Anterior cingulate cortex (tissue), 58 donors: ENCODE measurements at places on chromosomes 2 and 18.

DNA sequence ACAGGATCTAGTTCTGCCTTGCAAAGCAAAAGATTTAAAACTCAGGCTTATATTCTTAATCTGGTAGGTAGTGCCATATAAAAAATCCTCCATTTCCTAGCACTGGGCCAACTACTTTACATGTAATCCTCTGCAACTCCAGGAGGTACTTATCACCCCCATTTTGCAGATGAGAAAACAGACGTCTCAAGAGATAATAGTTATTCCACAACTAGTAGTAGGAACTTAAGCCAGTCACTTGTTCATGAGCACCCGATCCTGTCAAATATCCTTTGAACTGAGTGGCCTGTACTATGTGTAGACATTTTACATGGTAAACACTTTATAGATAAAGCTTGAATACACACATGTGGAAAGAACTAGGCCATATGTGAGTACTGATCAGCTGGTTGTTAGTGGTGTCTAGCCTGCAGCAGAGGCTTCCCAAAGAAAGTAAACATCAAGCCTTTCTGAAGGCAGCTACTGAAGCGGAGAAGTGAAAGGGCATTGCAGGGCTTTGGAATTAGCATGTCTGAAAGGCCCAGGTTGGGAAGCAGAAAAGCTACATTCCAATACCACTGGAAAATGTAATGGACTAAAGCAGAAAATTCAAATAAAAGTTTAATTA, 48.0 kb downstream of the NAB1 start:
- DNase-seq: no peak

DNA sequence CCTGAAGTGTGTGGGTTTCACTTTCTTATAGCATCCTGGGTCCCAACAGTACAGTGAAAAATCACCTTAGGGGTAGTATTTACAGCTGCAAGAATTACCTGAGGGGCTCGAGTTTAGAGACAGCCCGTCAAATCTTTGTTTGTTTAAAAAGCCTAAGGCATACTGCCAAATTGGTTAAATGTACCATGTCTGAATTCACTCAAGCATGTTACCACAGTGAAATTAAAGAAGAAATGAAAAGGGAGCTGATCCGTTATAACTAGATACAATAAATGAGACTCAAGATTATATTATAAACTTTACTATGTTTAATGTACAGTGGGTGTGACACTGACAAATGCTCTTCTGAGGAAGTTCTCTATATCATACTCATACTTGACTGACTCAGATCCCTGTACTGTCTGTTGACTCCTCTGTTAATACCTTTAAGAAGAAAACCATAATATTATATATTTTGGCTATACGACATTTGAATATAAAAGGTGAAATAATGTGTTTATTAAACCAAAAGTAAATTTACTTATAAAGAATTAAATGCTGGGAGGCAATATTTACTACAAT, 107.3 kb downstream of the TMEFF2 start:
- DNase-seq: no peak

DNA sequence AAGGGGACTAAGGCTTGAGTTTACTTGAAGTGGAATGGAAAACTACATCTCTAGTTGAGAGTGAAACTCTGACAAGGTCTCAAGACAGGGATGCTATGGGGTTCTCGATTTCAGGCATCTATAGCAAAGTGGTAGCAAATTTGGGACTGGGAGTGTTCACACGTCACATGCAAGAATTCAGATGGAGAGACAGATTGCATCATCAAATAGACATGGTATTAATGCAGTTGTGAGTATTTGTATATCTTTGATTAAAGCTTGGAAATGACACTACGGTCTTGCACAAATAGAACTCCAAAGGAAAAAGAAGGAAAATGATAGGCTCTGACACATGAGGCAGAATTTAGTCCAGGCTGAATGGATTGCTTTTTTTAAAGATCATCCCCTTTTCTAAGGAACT, 1061.6 kb upstream of the FANCL start:
- no peak for DNase-seq

DNA sequence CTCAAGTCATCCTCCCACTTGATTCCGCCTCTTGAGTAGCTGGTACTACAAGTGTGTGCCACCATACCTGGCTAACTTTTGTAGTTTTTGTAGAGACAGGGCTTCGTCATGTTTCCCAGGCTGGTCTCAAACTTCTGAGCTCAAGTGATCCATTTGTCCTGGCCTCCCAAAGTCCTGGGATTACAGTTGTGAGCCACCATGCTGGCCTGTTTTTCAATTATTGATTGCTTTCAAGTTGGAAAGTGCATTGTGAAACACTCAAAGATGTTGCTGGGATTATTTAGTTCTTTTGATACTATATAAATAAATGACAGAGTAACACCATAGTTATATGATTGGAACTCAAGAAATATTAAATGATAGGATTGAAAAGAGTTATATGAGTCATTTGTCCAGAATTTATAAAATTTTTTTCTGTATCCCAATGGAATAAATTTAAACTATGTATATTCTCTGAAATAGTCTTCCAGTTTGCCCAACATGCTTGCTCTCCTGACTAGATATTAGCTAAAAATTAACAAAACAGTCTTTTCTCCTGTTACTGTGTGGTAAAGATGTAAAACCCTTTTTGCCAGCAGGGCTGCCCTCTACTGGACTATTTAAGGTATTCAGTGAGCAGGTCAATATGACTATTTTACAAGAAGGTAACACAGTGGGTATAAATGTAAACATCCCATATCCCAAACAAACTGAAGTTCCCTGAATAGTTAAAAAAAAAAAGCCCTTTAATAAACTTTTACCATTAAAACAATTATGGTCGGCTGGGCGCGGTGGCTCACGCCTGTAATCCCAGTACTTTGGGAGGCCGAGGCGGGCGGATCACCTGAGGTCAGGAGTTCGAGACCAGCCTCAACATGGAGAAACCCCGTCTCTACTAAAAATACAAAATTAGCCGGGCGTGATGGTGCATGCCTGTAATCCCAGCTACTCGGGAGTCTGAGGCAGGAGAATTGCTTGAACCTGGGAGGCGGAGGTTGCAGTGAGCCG, 42.7 kb downstream of the ACSL3 start:
- no peak for DNase-seq

DNA sequence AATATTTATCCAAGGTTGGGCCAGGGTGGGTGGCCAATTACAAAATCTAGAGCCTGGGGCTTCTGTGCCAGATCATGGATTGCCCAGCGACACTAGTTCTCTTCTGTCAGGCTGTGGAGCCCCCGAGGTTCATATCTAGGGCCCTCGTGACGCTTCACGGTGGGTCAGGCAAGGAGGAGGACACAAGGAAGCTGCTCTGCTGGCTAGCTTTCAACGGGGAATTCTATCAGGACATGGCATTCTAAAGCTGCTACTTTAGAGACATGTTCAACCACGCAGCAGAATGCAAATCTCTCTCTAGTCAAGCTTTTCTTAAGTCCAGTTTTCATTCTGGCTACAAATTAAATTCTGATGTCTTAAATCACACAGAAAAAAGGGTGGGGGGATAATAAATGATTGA, 180.2 kb downstream of the THADA start:
- DNase-seq: no peak

GRCh38 chr2:30733876-30734520, 73.2 kb downstream of the CAPN13 start:
- DNase-seq: no peak

DNA sequence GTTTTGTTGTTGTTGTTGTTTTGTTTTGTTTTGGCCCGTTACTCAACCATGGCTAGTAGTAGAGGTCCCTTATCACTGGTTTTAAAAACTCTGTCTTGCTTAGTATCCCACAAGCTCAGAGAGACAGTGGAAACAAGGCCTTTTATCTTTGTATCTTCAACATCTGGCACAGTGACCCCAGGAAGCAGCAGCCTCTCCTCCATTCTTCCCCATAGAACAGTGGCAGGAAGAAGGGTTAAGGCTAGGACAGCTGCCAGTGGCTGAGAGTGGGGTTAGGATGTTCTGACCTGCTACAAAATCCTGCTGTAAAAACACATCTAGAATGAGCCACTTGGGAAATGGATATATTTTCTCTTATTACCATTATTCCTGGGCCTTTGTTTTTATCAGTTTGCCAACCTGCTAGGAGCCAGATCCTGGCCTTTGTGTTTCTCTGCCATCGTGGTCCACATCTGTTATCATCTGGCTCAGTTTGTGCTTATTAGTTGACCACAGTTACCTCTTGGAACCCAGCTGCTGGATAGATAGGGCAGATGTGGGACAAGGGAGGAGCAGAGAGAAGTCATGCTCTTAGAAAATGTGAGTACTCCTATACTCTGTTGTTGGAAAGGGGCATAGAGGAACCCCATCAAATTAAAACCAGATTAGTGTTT, 246.8 kb downstream of the AGPS start:
- no peak for DNase-seq

- no peak for DNase-seq
These were observed 214.2 kb upstream of the ACVR2A start for GRCh38 chr2:147630585-147630984.

- no peak for DNase-seq
These were observed 166.8 kb downstream of the TPGS2 start for GRCh38 chr18:36661999-36662398.

DNA sequence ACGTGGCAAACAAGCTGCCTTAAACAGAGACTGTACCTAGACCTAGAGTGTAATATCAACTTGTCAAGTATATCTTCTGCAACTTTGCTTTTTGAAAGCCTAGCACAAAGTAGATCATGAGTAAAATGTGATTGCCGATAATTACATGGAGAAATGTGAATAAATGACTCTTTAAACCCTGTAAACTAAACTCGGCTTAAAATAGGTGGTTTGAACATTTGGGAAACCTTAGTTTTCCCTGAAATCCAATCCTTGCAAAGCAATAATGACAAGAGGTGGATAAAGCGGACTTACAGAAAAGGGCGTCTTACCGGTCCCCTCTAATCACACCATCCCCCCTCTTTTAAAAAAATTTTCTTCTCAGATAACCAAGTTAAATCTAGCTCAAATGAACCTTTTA, 549 bp upstream of the PSMD14 start:
- DNase-seq: no peak

DNA sequence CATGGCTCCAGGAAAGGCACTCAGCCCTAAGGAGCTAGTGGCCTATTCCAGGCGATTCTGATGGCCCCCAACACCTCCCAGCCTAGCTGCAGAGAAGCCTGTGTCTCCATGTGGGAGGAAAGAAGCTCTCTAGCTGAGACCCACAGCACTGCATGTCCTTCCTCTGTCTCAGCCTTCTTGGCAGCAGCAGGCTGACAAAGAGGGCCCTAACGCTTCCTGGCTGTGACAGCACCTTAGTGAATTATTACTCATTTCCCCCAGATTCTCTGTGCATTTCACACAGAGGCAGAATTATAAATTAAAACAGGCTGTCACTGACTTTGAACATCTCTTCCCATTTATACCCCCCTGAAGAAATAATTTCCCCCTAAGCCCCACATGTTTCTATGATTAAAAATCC, 206.8 kb downstream of the CLIP4 start:
- DNase-seq: no peak

DNA sequence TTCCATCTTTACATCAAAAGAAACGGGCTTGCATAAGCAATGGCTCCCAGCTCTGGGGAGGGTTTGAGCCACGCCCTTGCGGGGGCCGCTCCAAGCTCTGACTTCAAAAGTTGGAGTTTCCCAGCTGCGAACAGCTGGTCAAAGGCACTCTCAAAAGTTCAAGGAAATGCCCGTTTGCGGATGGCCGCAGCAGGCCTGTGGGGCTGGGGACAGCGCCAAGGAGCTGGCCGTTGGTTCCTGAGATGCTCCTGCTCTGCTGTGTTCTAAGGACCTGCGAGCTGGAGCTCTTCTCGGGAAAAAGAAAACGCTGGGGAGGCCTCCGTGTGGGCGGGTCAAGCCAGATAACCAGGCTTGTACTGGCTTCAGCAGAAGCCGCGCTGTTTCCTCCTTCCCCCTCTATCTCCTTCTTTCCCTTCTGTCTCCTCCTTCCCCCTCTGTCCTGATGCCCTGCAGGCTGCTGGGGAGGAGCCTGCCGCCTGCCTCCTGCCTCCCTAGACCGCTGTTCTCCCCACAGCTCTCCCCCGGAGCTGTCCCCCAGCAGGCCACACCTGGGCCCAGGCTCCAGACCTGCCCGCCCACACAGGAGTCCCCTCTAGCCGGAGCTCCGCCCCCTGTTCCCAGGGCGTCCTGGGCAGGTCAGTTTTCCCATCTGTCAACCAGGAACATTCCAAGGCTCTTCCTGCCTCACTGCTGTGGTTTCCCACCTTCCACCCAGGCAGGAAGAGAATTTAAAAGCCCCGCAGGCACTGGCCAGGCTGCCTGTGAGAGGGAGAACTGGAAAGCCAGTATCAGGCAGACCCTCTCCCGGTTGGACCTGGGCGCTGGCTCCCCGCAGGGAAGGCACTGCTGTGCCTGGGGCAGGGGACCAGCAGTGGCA, 14.1 kb downstream of the KLF11 start:
- DNase-seq: no peak

GRCh38 chr2:159094173-159094737, 125.8 kb downstream of the TANC1 start:
- no peak for DNase-seq

- peak; percentile 3 for DNase-seq
These were observed 9.4 kb upstream of the CRYBA2 start for GRCh38 chr2:219002395-219003266.

- no peak for DNase-seq
These were observed 90.9 kb downstream of the PLA2R1 start for GRCh38 chr2:159971365-159972152.

- DNase-seq: no peak
These were observed 32.6 kb downstream of the CIB4 start for GRCh38 chr2:26608557-26608956.

- no peak for DNase-seq
These were observed 235.3 kb downstream of the ZNF407 start for GRCh38 chr18:74832999-74833398.

- DNase-seq: no peak
These were observed 17.7 kb downstream of the ADD2 start for GRCh38 chr2:70750320-70750719.

DNA sequence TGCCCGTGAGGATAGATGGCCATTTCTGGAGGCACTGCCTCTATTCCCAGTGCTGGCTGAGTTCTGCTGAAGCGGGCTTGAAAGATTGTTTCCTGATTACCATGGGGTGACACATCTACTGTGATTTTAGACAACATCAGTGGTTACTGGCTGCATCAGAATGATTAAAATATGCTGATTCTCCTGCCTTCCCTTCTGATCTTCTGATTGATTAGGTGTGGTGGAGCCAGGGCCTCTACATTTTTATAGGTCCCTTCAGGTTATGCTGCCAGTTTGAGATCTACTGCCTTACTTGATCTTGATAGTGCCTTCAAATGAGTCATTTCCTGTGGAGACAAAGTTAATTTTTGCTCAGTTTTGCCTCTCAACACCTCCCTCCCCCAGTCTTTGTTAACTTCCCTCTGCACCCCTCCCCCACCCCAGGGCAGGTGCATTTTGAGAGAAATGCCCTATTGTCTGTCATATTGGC, 31.6 kb upstream of the SNORC start:
- DNase-seq: no peak
